ENCODE measurements at places on chromosomes 1 and 21.

DNA sequence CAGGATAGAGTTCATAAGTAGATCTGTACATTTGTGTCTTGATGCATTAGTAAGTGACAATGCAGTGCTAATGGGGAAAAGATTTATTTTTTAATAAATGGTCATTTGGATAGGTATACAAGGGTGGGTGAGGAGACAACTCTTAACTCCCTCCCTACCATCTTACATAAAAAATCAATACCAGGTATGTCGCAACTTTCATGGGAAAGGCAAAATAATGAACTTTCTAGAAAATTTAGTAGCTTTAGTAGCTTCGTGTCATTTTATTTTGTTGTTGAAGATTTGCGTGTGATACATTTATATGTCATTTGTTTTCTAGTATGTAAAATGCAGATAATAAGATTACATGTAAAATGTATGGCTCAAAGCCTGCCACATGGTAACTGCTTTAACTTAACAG, 310.8 kb downstream of the RYR2 start:
- DNase-seq: no peak

- DNase-seq: no peak
Measured at GRCh38 chr1:55262822-55263221, 47.7 kb upstream of the USP24 start.

DNA sequence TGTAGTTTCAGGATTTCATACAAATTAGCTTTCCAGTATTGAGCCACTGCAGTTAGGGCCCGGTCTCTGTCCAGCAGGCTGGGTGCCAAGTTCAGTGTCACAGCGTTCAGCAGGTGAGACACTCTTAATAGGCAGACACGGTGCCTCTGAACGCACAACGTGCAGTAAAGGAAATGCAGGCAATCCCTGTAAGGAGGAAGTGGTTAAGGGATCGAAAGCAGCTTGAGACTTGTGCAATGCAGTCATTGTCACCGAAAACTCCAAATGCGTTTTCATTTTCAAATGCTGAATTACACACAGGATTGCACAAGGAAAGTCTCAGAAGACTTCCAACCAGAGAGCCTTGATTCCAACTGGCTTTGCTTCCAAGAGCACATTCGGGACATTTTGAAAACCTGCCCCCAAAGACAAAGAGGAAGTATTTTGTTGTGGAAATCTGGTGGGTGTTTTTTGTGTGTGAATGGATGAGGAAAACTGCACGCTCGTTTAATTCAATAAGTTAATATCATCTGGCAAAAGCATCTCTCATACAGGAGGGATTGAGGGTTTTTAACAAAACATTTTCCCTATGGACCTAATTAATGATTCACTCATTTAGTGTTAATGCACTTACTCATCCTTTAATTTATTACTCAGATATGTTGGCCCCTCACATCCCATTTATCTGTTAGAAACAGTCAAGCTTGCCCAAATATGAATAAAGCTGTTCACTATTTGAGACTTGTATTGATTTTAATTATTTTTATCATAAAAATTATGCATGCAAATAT, 61.6 kb downstream of the PTGS2 start:
- DNase-seq: peak; percentile 63

DNA sequence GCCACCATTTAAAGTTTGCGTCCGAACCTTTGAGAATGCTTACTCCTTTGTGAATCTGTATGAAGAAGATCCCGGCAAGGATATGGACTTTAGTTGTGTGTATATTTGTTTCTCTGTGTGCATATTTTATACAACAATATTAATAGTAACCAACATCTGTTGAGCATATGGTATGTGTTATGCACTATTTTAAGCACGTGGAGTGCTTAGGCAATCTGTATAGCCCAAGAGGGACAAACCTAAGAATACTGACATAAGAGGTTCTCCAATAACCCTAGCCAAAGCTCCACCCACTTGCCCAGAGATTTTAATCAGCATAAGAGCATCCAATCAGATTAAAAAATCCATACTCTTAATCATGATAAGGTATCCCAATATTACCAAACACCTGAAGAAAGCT, 92.7 kb downstream of the MAB21L3 start:
- DNase-seq: no peak

- DNase-seq: no peak
Measured at GRCh38 chr1:54378874-54379554, 27.2 kb downstream of the SSBP3 start.

Data from activated CD4-positive, alpha-beta T cell treated with anti-CD3 and anti-CD28 coated beads for 48 hours (primary cell).